ENCODE measurements at places on chromosomes 11 and 22.

DNA sequence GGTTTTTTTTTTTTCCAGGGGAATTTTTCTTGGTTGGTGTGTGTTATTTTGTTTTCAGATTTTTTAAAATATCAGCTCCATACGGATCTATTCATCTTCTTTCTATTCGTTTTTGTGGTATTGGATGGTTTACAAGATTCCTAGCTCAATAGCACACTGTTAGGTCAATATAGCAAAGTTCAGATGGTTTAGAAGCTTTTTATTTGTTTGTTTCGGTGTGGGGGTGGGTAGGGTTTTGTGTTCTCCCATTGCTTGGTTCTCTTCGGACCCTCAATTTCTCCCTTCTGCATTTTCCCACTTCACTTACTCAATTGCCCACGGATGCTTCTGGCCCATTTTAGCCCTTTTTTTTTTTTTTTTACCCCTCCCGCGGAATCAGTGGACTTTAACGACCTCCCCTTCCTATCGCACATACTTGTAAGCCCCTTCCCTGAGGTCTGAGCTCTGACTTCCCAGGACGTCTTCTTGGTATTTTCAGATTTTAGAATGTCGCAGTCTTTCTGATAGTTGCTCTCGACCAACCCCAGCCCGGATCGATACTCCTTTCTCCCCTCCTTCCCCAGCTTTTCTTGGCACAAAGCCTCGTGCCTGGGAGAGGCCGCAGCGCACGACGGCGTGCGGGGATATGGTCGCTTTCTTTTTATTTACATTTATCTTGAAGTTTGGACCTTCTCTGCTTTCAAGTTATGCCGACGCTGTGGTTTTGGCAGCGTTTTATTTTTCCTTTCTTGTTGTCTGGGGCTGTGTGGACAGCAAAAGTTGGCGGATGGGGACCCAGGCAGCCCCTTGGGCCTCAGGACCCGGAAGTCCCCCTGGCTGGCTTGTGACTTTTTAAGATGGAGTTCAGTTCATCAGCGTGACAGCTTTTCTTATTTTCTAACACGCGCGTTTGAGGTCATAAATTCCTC, 4.4 kb upstream of the SPDYC start:
- no peak for DNase-seq

GRCh38 chr11:75560644-75561043, 1.4 kb upstream of the SERPINH1 start:
- no peak for DNase-seq

GRCh38 chr11:78514922-78515502, 59.7 kb downstream of the NARS2 start:
- no peak for DNase-seq

GRCh38 chr11:134413826-134414731, 2.0 kb upstream of the B3GAT1 start:
- no peak for DNase-seq

GRCh38 chr22:26894766-26895485, 237.5 kb downstream of the MIAT start:
- no peak for DNase-seq
